ENCODE measurements at places on chromosomes 3 and 15.

DNA sequence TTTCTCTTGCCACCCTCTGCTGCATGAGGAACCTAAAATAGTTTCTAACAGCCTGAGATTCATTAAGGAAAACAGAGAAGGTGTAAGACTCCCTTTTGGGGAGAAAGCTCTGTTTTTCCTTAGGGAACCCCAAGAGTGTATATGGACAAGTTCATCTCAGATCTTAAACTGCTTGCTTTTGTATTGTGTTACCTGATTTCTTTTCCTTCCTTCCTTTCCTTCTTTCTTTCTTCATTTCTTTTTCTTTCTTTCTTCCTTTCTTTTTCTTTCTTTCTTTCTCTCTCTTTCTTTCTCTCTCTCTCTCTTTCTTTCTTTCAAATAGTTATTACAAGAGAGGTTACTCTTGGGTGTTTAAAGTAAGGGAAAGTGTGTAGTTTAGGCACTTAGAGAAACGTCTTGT is 5.3 kb upstream of the POC1A start:
- no peak for DNase-seq

GRCh38 chr15:57730876-57731275 is 24.4 kb downstream of the POLR2M start:
- no peak for DNase-seq

- DNase-seq = no peak
Measured at GRCh38 chr3:155500194-155500818, 206.8 kb upstream of the STRIT1 start.

GRCh38 chr3:156010829-156011228 is 109.5 kb upstream of the KCNAB1 start:
- DNase-seq = peak; percentile 34

GRCh38 chr3:98811048-98811447 is 47.9 kb downstream of the ST3GAL6 start:
- no peak for DNase-seq

- peak; percentile 94 for DNase-seq
Measured at GRCh38 chr3:152268555-152269055, at the start of gene MBNL1. Gene MBNL1 (plus strand): TSS chr3:152268929. CDS start chr3:152300194, 31,265 bp downstream.

DNA sequence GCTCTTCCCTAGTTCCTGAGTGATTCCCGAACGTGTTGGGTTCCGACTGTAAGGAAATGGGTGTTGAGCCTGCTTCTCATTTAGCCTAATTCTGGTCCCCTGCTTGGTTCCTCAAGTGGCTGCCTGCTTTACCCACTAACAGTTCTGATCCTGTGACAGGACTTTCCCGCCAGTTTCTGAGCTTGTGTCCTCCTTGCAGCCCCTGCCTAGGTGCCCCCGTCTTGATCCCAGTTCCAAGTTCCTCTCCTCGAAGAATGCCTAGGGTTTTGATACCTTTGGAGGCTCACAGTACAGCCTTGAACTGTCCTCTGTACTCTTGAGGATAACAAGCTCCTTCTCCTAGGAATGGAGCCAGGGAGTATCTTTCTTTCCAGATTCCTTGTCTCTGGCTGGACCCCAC is 12.0 kb upstream of the RASGRF1 start:
- DNase-seq = no peak

DNA sequence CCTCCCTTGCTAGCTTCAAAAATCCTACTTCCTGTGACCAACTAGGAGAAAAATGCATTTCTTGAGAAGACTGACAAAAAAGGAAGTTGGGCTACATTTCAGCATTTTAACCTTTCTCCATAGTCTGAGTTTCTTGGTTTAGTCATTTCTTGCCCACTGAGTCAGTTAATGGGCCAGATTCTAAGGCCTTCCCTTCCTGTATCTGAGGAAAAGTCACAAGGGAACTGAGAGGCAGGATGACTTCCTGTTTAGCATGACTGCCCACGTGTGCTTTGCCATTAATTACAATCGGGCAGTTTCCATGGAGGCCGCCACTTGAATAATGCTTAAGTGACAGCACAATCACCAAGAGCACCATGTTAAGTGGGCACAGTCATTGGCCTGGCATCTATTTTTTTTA is 794.4 kb upstream of the LMCD1 start:
- DNase-seq = no peak

- DNase-seq = no peak
Measured at GRCh38 chr3:72675243-72675642, 173.0 kb downstream of the SHQ1 start.

DNA sequence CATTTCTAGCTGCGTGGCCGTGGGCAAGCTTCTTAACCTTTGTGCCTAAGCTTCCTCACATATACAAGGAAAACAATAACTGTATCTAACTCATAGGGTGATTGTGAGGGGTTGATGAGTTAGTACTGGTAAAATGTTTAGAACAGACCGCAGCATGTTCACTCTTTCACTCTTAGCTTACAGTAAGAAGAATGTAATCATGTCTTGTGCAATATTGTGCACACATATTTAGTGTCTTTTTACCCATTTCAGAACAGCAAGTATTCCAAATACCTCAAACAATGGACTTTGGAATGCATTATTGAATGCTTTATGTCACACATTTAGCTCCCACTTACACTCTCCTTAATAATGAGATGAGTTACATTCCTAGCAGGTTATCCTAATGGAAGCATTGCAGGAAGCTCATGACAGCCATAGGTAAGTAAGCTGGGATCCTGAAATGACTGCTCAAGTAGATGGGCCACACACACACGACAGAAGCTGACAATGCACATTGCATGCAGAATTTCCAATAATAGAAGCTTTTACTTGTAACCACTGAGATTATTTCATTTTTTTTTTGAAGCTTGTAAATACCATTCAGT is 468.9 kb upstream of the WNT5A start:
- no peak for DNase-seq

DNA sequence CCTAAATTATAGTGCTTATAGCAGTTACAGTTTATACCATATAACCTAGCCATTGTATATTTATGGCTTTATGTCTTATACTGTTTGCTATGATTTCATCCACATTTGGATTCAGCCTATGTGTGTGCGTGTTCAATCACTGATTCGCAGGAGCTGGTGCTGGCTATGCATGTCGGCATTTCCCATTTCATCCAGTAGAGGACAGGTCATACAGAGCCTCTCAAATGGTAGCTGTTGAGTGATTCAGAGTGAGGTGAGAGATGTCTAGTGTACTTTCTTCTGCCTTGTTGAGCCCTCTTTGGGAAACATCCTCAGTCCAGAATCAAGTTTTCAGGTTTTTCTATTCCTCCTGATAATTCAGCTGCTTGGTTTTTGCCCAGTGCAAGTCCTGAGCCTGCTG is 76.1 kb downstream of the FRMD4B start:
- no peak for DNase-seq

- no peak for DNase-seq
Measured at GRCh38 chr15:45287390-45287956, 35.4 kb downstream of the SLC28A2 start.

DNA sequence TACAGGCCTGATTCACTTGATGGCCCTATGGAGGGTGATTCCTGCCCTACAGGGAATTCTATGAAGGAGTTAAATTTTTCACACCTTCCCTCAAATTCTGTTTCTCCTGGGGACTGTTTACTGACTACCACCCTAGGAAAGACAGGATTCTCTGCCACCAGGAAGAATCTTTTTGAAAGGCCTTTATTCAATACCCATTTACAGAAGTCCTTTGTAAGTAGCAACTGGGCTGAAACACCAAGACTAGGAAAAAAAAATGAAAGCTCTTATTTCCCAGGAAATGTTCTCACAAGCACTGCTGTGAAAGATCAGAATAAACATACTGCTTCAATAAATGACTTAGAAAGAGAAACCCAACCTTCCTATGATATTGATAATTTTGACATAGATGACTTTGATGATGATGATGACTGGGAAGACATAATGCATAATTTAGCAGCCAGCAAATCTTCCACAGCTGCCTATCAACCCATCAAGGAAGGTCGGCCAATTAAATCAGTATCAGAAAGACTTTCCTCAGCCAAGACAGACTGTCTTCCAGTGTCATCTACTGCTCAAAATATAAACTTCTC is 43.6 kb downstream of the BLM start:
- DNase-seq = no peak

DNA sequence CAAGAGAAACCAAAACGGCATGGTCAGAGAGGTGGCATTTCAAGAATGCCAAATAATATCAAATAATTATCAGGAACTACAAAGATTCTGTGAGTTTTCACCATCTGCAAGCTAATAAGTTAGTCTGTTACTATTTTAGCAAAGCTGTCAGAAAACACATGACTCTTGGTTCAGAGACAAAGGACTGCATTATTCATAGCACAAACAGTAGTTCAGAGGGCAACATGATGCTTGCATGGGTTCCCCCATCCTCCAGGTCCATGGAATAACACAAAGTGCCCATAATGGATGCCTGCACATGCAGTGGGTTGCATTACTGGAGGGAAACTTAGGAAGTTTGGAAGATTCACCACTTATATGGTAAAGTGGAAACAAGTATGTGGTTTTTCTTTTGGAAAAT is 228.8 kb upstream of the ALCAM start:
- DNase-seq = no peak

- DNase-seq = no peak
Measured at GRCh38 chr3:189103208-189103607, 68.6 kb upstream of the TPRG1 start.

GRCh38 chr15:77620297-77620696 is 12.4 kb downstream of the LINGO1 start:
- DNase-seq = no peak

DNA sequence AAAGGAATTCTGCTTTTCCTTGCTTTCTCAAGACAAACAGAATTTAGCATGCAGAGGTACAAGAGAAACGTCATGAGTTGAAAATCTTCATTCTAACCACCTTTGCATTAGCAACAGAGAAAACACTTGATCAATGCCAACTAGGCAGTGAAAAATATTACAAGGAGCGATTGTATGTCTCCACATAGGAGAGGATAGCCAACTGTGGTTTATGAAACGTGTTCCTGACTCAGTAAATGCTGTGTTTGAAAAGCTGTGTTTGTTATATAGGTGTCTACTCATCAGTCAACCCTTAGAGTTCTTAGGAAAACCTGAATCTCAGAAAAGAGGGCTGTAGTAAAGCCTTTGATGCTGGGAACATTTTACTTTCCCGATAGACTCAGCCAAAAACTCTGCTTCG is 102.4 kb downstream of the FRMD4B start:
- DNase-seq = no peak

DNA sequence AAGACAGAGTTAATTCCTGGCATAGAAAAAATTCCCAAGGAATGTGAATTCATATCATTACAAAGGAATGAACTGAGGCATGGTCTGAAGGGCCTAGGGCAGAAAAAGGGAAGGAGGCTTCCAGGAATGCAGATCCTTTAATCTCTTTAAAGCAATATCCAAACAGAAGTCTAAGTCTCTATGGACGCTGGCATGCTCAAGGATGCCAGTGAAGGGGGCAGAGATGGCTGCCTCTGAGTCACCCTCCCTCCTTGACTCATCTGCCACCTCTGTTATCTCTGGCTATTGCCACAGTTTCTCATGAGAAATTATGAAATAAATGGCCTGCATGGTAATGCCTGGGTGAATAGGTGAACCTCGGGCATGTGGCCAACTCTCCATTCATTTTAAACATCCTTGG is 96.3 kb upstream of the BCL6 start:
- no peak for DNase-seq

DNA sequence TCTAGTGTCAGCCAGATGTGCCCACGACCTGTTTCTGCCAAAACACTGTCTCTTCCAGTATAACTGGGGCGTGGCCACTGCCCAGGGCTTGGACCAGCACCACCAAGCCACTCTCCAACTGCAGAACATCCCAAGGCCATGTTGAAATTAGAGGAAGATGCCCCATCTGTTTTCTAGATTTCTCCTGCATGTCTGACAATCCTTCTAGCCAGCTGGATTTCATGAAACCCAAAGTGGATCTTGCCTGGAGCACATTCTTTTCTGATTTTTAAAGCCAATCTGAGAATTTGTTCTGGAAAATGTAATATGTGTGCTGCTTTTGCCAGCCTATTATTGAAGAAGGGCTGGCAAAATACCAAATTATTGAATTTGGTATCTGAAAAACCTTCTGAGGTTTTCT is 182.5 kb downstream of the SLCO3A1 start:
- no peak for DNase-seq

- DNase-seq = no peak
Measured at GRCh38 chr3:197289726-197290125, 8.7 kb downstream of the DLG1 start.

- no peak for DNase-seq
Measured at GRCh38 chr3:40116478-40117177, 192.9 kb upstream of the EIF1B start.

DNA sequence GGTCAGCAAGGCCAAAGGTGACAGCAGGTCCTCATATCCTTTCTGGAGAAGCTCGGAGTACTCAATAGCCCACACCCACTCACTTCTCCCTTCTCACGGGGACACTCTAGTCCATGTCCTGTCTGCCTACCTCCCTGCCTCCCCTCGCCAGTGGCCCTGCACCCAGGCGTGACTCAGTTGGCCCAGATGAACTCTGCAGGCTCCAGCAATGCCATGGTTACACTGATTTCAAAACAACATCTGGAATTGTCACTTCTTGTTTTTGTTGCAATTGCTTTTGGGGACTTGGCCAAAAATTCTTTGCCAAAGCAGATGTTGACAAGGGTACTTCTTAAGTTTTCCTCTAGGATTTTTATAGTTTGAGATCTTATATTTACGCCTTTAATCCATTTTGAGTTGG is 13.0 kb downstream of the IL16 start:
- DNase-seq = no peak

- DNase-seq = peak; percentile 73
Measured at GRCh38 chr15:29952225-29952624, 130.0 kb upstream of the TJP1 start.

- peak; percentile 7 for DNase-seq
Measured at GRCh38 chr3:120567370-120568201, 28.6 kb upstream of the NDUFB4 start.

- no peak for DNase-seq
Measured at GRCh38 chr15:42955518-42955917, 34.9 kb upstream of the TTBK2 start.

DNA sequence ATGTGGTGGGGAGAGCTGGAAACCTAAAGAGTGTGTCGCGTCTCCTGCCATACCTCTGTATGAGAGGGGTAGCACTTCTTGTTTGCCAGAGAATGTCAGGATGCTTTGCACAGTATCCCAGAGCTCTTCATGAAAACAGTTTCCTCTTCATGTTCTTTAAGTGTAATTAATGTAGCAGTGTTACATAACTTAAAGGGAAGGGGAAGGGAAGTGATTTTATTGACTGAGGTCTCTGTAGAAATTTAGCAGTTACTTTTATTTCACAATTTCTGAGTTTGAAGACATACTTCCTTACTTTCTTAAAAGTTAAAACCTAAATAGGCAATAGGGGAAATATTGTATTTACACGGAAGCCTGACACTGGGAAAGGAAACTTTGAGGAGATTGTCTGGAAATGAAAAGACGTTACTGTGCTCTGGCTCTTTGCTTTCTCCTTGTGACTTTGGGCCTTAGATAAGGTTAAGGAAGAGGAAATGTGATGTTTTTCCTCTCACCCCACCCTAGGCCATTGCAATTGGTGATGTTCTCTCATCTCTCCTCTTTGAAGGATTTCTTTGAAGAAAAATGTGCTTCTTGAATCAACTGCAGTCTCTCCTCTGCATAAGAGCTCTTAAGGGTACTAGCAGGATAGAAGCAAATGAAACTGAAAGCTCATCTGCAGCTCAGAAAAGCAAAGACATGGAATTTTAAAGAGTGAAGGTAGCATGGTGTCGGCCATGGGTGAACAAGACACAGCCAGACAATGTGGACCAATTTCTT is 6.0 kb downstream of the NXPE3 start:
- DNase-seq = no peak

GRCh38 chr15:68334661-68335124 is 57.1 kb downstream of the FEM1B start:
- DNase-seq = no peak

- no peak for DNase-seq
Measured at GRCh38 chr3:194251891-194252560, 99.1 kb downstream of the CPN2 start.

Measured in hypothalamus (tissue), 51 donors.